Aorta (tissue), 5 donors: ENCODE measurements at places on chromosomes 7 and 10.
A peak's percentile ranks its signal among the peaks of the same experiment; 100 is the strongest.

DNA sequence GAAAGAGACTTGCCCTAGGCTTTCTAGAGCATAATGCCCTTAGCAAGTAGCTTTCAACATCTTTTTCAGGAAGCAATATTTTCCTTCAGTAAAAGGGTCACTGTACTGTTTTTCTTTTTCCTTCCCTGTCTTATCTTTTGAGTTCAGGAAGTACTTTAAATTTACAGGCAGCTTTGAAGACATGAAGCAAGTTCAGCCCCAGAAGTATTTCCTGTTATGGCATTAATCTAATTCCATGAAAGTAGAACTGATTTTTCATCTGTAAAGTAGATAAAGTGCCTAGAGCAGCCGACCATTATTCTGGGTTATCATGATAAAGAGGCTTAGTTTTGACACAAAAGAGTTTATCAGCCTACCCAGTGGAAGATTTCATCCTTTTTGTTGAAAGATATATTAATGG, 288.2 kb downstream of the ADK start:
- no peak for DNase-seq

DNA sequence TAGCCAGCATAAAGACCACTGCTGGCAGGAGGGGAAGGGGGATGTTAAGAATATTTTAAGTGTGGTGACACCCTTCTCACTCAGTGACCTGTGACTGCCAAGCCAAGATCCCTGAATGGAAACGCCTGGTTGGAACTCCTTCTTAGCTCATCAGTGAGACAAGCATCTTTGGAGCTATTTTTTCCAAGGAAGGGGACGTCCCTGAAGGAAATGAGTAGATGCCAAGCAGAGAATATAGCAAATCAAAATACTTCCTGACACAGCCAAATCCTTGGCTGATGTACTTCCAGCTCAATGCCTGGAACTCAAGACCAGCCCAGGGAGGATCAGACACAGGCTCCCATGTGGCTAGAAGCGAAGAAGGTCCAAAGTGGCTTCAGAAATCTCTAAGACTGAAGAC, 82.2 kb downstream of the SORBS1 start:
- DNase-seq = peak; percentile 52

- no peak for DNase-seq
Measured at GRCh38 chr7:143147070-143147469, 15.2 kb downstream of the PIP start.

GRCh38 chr7:95324431-95324830, at the start of gene PON1:
PON1 (minus strand) TSS chr7:95324532; CDS start chr7:95324475, 57 bp downstream.
- no peak for DNase-seq

GRCh38 chr7:33716581-33717477, 188.5 kb upstream of the BMPER start:
- no peak for DNase-seq

DNA sequence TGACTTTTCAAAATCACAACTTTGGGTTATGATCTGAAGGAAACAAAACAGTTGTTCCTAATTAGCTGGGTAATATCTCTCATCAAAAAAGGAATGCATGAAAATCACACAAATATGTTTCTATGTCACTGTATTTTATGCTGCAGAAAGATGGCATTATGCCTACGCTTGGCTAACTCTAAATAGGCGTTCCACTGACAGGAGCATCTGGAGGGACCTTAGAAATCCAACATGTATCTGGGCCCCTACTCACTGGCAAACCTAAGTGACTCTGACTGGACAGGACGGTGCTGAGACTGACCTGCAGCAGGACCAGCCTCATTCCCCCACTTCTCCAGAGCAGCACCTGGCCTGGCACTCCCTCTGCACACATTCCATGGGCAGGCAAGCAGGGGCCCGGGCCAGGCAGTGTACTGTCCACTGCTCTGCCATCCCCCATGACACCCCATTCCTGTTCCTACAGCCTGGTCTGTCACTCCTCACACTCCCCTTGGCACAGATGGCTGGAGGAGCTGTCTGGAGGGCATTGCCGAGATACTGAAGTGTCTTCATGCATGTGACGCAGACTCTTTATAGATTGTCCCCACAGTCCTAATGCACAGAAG, 2.6 kb upstream of the MYL7 start:
- no peak for DNase-seq

GRCh38 chr10:15849316-15849715, 11.0 kb downstream of the MINDY3 start:
- DNase-seq = no peak

GRCh38 chr10:126294451-126294850, 93.8 kb downstream of the ADAM12 start:
- DNase-seq = no peak

DNA sequence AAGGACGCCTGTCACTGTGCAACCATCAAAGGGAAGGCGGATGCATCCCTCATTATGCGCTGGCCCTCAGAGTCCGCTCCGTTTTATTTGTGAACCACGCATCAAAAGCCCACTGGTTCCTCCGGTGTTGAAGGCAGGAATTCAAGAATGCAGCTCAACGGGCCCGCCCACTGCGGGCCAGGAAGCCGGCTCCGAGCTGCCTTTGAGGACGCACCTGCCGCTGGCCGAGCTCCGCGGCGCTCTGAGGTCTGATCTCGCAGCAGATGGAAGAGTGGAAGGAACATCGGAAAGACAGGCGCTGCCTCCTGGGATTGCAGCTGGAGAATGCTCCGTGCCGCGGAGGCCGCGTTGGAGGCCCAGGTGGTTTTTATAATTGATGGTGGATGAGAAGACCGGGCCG, 56.9 kb upstream of the ADGRA1 start:
- no peak for DNase-seq

- DNase-seq = no peak
Measured at GRCh38 chr7:132446260-132446659, 130.0 kb downstream of the PLXNA4 start.

DNA sequence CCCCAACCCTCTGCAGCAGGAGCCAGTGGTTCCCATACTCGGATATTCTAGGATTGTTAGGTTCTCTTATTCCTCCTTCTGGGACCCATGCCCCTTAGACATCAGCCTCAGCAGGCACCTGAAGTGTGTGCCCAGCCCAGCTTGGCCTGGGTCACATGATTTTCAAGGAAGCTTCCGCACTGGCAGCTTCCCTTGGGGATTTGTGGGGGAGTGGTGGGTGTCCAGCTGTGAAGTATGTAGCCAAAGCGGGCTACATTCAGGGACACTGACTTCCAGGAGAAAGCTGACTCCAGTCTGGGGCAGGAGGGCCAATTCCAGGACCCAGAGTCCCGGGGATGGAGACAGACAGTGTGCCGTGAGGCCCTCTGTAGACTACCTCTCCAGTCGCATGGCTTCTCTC, 1.3 kb downstream of the LDB1 start:
- peak; percentile 64 for DNase-seq

DNA sequence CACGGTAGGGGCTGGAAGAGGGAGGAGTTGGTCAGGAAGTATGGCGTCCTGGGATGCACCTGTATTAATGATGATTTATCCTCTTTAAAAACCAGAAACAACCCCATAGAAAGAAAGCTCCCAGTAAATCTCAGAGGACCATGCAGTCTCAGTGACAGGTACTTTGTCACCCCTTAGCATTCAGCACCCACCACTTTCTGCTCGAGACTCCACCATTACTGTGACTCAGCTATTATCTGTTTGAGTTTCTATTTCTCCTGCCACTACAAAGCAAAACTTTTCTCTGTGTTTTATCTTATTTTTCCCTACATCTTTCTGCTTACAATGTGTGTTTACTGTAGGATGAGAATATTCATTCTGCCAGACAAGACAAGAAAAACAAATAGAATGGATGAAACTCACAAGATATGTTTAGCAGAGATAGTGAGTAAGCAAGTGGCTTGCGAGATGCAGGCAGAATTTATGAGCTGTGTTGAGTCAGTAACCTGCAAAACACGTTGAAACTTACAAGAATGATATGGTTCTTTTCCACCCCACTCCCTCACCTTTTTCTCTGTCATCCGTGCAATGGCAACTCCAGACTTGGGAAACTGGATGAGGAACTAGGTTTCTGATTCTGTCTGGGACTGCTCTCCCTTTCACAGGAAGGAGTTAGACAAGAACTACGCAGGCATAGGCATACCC, 127.1 kb downstream of the AOAH start:
- no peak for DNase-seq

GRCh38 chr10:45463244-45464116, 89.5 kb downstream of the ALOX5 start:
- DNase-seq = no peak

DNA sequence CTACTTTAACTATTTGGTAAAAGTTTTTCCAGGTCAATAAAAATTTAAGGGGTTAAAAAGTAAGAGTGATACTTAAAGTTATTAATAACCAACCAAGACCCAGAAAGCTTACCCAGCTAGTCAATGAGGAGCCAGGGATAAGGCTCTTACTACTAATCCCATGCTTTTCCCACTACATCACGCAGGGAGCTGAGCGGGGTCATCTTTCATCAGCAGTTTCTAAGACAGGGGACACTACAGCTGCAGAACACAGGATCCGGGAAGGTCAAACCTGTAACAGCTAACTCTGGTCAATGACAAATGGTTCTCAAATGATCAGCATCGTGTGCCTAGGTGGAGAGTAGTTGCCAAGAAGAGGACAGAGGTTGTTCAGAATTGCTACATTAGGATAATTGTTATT, 65.1 kb downstream of the RSU1 start:
- DNase-seq = no peak

DNA sequence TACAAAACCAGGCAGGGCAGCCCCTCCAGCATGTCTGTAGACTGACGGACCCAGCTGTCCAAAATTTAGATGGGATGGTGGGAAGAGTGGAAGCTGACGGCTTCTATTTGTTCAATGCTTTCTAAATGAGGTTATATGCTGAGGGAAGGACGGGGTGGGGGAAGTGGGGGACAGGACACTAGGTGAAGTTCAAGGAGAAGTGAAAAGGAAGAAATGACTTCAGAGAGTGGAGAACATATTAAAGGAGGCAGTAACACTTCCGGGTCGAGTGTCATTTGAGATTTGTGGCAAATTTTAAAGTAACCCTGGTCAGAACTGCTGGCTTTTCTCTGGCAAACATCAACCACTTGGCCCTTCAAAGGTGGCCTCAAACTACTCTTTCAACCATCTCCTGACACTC, 9.4 kb downstream of the PIP4K2A start:
- DNase-seq = no peak
